ENCODE measurements at places on chromosomes 5 and 9.
A peak's percentile ranks its signal among the peaks of the same experiment; 100 is the strongest.

GRCh38 chr9:5566054-5566618 lies 55.8 kb downstream of the PDCD1LG2 start:
- DNase-seq = no peak

- DNase-seq = peak; percentile 47
Measured at GRCh38 chr9:98807070-98807813, at the start of gene GALNT12. Gene GALNT12, plus strand, starts transcription at chr9:98807670. Its CDS starts 29 bp downstream, at chr9:98807699.

GRCh38 chr9:35951736-35952135 lies 6.2 kb downstream of the OR2S2 start:
- no peak for DNase-seq

GRCh38 chr9:16773116-16773515 lies 97.4 kb downstream of the BNC2 start:
- no peak for DNase-seq

DNA sequence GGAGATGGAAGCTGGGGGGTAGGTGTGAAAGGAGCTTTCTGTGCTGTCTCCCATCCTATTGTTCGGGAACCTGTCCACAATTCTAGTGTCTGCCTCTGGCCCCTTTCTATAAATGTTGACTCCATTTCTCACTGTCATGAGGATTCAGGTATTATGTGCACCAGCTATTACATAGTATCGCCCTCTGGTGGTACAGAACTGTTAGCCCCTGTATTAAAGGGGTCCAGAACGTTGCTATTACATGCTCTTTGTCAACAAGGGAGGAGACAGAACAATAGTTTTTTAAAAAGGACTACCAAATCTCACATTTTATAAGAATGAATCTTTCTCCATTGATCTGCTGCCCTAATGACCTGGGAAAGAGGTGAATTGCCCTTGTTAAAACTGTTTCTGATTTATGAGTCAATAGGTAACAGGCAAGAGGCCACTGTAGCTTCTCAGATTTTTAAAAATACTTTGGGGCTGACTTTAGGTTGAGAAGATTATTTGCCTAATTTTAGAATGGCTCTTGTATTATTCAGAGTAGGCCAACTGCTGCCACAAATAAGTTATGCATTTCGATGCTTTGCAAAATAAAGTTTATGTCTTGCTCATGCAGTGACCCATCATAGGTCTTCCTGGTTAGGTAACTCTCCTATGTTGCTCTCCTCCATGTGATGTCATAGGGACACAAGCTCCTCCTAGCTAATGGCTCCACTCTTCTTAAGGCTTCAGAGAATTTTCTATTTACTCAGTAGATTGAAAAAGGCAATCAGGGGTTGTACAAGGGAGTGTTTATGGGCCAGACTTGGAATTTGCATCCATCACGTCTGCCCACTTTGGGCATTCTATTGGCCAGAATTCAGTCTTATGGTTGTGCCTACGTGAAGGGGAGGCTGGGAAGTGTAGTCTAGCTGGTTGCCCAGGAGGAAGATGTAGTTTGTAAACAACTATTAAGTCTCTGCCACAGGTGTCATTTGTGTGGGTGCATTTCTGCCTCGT lies 20.8 kb downstream of the DCANP1 start:
- DNase-seq = no peak

DNA sequence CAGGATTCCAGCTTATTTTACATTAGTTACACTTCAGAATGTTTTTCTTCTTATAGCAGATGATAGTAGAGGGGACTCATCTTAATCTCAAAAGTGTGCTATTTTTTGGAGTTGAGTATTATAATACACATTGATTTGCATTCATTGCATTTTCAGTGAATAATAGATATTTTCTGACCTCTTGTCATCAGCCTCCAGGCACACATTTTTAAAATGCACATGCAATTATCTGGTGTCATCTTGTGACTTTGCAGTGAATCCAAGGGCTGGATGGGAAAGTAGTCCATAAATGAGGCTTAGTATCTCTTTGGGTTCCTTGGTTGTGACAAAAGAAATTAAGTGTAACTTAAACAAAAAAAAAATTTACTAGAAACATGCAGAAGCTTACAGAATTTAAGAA lies 28.1 kb upstream of the POU4F3 start:
- DNase-seq = no peak

GRCh38 chr9:99066571-99066970 lies 38.3 kb upstream of the TGFBR1 start:
- DNase-seq = no peak

DNA sequence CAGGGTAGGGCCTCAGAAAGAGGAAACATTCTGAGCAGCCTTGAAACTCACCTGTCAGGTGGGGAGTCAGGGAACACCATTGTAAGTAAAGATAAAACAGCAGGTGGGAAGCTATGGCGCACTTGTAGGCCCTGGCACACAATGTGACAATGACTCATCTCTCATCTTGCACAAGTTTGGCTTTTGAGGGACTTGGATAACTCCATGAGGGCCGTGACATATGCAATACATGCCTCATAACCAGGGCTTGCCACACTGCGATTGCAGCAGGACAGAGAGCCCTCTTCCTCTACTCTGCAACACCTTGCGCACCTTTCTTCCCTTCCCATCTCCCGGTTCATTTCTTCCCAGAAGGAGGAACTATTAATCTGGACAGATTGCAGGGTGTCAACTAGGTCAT lies 144.9 kb downstream of the CEP120 start:
- no peak for DNase-seq

DNA sequence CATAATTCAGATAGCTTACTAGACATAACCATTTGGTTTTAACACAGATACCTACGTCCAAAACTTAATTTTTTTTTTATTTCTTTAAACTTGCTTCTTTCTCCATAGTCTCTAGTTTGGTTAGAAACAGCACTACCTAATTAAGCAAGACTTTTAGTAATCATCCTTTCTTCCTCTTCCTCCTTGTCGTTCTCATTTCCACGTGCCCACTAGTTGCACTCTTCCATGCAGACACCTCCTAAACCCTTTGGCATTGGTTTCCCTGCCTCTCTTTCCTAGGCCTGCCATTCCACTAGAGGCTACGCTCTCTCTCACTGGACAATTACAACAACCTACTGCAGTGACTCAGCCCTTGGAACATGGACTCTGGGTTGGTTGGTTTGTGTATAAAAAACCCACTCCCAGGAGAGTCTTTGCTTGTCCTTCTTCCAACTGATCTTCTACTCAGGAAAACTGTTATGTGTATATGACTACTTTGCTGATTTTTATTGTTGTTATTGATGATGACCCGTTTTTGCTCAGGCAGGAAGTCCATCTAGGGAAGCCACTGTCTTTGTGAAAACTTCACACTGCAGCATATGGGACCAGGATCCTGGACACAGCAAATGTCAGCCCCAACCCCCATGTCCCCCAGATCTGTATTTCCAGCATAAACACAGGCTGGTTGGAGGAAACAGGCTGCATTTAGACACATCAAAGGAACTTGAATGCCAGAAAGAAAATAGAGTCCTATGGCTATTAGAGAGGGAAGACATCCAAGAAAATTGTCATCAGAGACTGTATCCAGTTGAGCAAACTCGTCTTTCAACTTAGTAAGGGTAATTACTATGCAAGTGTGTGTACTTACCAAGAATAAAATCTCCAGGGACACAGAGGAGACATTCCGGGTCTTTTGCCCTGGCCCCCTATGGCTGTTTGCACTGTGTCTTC lies 503.2 kb downstream of the GADD45G start:
- DNase-seq = no peak

GRCh38 chr5:67963789-67964519 lies 251.6 kb upstream of the PIK3R1 start:
- no peak for DNase-seq

- no peak for DNase-seq
Measured at GRCh38 chr9:133605446-133605845, 3.7 kb downstream of the FAM163B start.

DNA sequence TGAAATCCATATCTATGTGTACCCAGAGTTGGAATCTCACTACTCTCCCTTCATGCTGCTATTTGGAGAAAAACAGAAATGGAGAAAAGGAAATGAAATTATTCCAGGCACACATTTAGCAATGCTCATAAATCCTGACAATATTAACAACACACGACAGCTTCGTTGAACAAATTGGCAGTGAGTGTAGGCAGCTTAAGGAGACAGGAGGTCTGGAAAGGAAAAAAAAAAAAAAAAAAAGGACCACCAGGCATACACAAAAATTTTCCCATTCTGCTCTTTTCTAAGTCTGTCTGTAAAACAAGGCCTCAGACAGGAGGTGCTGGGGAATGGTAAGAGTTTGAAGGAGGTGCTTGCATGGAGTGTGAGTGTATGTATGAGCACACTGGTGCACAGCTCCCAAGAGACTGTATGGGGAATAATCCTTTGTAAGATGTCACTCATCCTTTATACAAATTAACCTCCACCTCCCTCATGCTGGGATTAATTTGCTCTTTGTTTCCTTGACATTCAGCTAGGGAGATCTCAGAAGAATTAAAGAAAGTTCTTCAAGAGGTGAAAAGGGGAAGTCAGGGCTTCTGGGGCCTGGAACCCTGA lies 78.9 kb downstream of the ASTN2 start:
- no peak for DNase-seq

DNA sequence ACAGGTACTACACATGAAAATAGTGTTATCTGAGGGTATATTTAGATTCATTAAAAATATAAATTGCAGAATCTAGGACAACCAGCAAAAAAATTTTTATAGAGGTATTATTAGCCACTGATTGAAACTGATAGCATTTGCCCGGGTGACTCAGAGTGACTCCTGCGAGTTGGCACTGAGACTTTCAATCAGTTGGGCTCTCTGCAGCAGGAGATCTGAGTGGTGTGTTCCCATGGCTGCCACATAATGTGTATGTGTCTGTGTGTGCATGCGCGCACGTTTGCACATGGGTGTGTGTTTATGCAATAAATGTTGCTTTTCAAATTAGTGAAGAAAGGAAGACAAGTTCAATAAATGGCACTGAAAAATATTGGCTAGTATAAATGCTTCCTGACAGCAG lies 100.1 kb upstream of the MRPS30 start:
- no peak for DNase-seq

DNA sequence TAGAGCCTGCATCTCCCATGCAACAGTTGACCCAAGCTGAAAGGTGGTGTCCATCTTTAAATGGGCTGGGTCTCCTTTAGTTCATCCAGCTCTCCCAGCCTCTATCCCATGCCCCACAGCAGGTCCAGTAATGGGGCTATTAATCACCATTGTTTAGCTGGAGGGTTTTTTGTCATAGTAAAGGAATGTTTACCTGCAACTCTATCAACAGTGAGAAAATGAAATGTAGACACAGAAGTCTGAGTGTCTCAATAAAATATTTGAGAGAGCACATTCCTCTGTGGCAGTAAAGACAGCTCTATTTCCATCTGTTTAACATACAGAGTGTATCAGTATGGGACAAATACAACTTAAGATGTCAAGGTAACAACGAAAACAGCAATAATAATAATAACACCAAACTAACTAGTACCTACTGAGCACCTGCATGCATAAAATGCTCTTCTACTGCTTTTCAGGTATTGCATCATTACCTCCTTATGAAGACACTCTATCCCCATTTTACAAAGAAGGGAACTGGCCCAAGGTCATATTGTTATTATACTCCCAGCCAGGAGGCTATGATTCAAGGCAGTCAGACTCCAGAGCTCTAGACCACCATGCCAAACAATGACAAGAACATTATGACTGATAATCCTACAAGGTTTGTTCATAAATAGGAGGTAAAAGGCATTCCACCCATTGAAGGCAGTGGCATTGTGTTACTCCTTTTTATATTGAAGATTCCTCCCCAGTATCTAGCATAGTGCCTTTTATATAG lies 21.0 kb upstream of the C5orf58 start:
- DNase-seq = no peak

GRCh38 chr9:107749787-107750444 lies 260.3 kb upstream of the KLF4 start:
- DNase-seq = no peak

GRCh38 chr5:129904667-129905472 lies 605 bp downstream of the CHSY3 start:
- DNase-seq = no peak

DNA sequence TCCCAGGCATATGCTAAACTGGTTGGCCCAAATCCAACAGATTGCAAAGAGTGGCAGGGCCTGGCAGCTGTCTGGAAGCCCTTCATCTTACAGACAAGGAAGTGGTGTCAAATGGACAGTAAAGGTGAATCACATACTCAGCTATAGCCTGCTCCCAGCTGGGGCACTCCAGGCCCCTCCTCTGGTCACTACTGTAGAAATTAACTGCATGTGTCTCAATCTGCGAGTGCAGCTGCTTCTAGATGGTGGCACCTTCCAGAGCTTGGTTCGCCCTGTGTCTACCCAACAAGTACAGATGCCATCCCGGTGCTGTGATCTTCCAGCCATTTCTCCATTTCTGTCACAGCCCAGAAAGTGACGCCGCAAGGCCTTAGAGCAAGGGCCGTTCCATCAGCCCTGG lies 50.2 kb downstream of the OTULIN start:
- no peak for DNase-seq

- peak; percentile 19 for DNase-seq
Measured at GRCh38 chr5:38193015-38193581, 65.3 kb upstream of the EGFLAM start.

DNA sequence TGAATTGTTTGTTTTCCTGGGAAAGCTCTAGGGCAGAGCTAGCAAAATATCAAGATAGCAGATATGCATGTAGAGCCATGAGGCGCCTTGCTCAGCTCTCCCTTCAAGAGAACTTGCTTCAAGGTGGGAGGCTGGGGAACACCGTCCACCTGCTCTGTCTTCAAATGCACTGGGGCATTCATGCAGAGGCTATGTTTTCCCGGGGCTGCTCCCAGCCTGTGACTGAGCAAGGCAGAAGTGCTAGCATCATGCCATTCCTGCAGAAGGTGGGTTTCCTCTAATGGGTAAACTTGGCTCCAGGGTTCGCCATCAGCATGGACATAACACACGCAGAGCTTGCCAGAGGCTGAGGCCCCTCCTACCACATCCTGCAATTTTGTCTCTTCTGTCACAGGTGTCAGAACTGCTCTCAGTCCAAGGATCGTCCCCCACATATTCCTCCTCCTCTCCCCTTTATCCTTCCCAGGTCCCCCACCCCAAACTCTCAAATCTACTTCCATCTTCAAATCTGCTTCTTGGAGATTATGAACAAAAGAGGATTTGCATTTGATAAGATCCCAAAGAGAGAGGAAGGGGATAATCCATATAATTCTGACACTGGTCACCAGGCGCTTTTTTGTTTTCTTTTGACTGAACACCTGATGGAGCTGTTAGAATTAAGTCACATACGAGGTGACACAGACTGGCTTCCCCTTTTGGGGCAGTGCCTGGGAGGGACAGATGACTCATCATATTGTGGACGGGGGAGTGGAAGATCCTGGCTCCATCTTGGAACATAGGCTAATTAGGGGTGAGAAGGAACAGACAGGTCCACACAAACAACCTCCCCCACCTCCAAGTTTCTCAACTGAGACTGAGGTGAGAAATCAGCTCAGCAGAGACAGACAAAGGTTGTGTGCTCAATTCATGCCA lies 85.0 kb upstream of the TAF11L2 start:
- DNase-seq = no peak

GRCh38 chr9:16870596-16871335 lies at the start of gene BNC2:
Gene BNC2, minus strand, starts transcription at chr9:16870670. Its CDS starts 22 bp downstream, at chr9:16870648.
- DNase-seq = no peak

- no peak for DNase-seq
Measured at GRCh38 chr9:111036429-111036789, 1.9 kb downstream of the LPAR1 start.

- DNase-seq = no peak
Measured at GRCh38 chr5:20972419-20972925, 984.5 kb upstream of the CDH18 start.

- no peak for DNase-seq
Measured at GRCh38 chr5:35345222-35345621, 114.9 kb upstream of the PRLR start.

- no peak for DNase-seq
Measured at GRCh38 chr5:169085212-169085611, 215.7 kb downstream of the SLIT3 start.
